Activated naive CD4-positive, alpha-beta T cell (primary cell): ENCODE measurements at places on chromosomes 6 and 20.

GRCh38 chr6:149761438-149761837 is 11.9 kb downstream of the PCMT1 start:
- DNase-seq: no peak

DNA sequence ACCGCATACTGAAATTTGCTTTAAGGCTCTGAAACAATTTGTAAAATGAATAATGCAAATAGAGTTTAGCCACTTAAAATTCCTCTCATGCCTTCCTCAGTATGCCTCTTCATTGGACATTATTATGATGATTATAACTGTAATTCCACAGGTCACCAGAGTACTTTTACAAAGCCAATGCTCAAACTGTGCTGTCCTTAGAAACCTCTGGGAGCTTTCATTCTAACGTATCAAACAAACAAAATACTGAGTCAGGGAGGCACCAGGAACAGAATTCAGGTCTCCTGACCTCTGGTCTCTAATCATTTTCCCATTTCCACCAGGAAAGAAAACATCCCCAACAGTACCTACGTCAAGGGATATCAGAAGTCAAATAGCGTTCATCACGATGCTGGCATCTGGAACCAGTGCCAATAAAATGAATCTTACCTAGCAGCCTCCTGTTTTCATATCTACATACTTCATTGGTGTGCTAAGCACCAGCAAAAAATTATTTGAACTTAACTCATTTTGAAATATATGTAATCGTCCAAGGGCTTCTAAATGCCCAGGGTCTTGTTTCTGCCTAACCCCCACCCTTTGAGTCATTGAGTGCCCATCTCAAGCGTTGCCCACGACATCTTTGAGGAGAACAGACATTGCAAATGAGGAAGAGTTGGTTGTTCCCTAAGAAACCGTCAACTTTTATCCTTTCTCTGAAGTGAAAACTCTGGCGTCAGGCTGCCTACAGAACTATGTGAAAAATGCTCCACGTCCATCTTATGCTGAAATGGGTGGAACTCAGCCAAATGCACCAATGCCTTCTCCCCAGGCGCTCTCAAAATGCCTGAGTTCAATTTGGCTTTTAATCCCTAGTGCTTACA is 37.9 kb downstream of the NEDD9 start:
- DNase-seq: no peak

DNA sequence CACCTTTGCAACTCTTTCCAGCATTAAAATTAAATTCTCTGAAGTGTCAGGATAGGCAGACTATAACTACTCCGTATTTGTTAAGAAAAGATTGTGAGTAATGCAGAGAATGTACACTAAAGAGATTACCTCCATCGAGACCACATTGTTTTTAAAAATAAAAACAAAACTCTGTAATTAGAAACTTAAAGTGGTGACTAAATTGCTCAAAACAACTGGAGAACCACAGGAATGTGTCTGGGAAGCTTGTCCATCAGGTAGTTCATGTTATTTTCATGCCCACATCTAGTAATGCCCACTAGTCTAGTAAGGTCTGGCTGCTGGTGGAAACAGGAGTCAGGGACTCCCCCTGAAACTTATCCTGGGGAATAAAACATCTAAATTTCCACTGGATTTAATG is 103.0 kb upstream of the FOXQ1 start:
- DNase-seq: no peak

DNA sequence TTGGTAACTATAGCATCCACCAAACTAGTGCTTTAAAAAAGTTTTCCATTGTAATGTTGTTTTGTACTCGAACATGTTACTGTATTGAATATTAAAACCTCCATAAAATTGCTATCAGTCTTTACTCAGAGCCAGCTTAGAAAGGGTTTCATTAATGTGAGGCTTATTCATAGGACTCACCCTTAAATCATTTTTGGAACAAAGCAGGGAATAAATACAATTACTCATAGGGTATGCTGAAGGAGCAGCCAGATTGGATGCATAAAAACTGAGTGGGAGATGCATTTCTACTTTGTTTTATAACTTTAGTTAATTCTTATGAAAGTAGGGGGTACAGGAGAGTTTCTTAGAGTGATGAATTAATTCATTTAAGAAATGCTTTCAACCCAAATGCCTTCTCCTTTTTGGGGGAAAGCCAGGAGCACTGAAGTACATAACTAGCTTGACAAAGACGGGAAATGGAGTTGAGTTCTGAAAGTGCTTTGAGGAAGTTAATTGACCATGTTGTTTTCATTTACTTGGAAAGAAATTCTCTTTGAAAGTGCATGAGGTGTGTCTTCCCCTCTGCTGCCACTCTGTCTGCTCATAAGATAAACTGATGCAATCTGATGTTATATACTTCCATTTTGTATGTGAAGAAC is 90.3 kb downstream of the RNF144B start:
- DNase-seq: no peak

- DNase-seq: no peak
Observed at GRCh38 chr6:135094403-135094821, 39.8 kb upstream of the HBS1L start.

- DNase-seq: no peak
Observed at GRCh38 chr20:37261714-37262113, at the start of gene GHRH. GHRH (minus strand) TSS chr20:37261814; CDS start chr20:37256889, 4,925 bp downstream.

DNA sequence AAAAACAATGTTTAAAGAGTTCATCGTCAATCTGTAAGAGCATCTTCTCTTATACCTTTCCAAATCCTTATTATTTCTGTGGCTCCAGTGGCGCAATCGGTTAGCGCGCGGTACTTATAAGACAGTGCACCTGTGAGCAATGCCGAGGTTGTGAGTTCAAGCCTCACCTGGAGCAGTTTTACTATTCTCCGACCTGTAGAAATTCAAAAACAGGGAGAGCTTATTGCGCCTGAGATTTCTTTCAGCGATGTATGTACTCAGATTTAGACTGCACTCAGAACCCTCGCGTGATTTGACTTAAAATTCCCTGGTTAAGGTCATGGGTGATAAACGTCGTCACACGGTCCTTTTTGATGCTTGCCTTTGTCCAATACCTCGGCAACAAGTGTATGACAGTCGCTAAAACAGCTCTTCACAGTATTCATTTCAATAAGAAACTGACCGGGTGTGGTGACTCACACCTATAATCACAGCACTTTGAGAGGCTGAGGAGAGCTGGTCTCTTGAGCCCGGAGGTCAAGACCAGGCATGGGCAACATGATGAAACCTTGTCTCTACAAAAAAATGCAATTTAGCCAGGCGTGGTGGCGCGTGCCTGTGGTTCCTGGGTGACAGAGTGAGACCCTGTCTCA is 11.9 kb downstream of the GPX5 start:
- no peak for DNase-seq

- DNase-seq: no peak
Observed at GRCh38 chr6:36850021-36850420, 10.8 kb upstream of the CPNE5 start.

- no peak for DNase-seq
Observed at GRCh38 chr6:159067334-159067733, 22.5 kb upstream of the TAGAP start.

GRCh38 chr20:32762754-32763201 is 593 bp downstream of the DNMT3B start:
- DNase-seq: no peak

GRCh38 chr6:34064675-34065074 is 81.2 kb downstream of the GRM4 start:
- DNase-seq: no peak

DNA sequence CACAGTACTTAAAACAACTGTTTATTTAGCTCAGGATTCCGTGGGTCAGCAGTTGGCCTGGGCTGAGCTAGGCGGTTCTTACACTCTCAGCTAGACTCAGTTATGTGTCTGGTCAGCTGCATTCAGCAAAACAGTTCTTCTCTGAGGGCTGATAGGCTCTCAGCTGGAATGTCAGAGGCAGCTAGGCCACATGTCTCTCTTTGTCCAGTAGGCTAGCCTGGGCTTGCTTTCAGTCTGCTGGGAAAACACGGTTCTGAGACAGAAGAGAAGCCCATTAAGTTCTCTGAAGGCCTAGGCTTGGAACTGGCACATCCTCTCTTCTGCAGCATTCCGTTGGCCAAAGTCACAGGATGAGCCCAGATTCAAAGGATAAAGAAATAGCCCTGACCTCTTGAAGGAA is 65.6 kb downstream of the TULP4 start:
- no peak for DNase-seq

DNA sequence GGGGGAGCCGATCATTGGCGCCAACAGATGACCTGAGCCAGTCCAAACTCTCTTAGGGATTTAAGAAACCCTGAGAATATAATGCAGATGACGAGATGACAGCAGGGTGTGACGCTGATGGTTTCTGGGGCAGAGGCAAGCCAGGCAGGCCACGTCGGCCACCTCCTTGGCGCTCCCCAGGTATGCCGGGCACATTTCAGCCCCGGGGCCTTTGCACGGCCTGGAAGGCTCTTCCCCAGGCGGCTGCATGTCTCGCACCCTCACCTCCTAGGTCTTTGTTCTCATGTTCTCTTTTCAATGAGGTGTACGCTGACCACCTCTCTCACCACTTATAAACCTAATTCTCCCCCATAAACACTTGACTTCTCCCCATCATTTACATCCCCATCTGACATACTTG is 64.9 kb downstream of the RBM38 start:
- DNase-seq: no peak

DNA sequence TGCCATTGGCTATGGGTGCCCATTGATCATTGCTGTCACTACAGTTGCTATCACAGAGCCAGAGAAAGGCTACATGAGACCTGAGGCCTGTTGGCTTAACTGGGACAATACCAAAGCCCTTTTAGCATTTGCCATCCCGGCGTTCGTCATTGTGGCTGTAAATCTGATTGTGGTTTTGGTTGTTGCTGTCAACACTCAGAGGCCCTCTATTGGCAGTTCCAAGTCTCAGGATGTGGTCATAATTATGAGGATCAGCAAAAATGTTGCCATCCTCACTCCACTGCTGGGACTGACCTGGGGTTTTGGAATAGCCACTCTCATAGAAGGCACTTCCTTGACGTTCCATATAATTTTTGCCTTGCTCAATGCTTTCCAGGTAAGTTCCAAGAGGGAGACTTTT is 16.4 kb downstream of the ADGRF4 start:
- no peak for DNase-seq

- DNase-seq: no peak
Observed at GRCh38 chr20:20211988-20212518, 155.9 kb upstream of the INSM1 start.

DNA sequence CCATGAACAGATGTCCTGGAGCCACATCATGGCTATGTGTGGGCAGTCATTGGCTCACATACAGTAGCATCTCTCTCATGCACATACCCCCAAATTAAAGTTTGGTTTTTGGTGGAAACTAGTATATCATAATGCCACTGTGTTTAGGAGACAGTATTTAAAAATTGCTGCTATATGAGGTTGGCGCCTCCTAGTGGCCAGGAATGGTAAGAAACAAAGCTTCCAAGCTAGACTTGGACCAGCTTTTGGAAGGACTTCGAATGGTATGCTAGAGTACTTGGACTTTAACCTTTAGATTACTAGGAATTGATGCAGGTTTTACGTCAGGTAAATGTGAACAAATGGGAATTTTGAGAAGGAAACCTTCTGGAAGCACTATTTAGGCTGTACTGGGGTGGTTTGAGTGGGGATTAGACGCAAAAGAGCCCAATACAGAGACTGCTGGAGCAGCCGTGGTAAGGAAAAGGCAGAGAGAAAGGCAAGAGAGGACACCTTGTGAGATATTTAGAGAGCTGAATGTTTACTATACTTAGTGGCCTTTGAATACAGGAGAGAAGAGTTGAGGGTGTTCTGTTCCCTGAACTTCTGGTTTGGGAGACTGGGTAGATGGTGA is 23.8 kb downstream of the PRSS35 start:
- no peak for DNase-seq

DNA sequence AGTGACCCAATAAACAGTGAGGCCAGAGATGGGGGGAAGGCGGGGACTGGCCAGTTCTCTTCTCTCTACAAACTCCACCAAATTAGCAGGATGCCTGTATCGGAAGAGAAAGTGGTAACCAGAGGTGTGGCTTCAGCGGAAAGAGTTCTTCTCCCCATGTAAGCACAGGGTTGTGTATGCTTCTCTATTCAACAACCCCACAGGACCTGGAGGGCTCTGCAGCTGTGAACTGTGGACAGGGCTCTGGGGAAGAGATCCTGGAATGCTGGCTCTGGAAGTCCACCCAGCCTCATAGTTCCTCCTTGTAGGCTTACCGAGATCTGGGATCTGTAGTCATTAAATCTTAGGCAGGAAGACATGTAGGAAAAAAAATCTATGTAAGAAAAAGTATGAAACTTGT is 186.2 kb downstream of the FOXC1 start:
- no peak for DNase-seq

- DNase-seq: no peak
Observed at GRCh38 chr6:41553405-41553999, 7.3 kb downstream of the FOXP4 start.
